ENCODE measurements at places on chromosomes 2 and 18.

- no peak for DNase-seq
Observed at GRCh38 chr2:237222178-237222577, 136.5 kb downstream of the COPS8 start.

DNA sequence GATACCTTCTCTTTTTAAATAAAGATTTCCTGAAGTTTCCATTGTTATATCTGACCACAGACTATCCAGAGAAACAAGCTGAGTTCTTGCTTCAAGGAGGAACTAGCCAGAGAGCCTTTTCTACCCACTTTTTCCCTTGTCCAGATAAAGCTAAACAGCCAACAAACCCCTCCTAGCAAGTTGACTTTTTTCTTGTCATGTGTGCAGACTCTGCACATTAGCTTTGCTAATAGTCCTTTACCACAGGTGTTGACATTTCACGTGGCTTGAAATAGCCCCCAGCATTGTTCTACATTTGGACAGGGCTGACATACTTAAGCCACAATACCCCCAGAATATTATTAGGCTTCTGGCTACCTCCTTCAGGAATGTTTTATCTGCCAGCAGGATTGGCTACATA is 40.7 kb downstream of the PCBP1 start:
- DNase-seq, result no peak

- DNase-seq, result no peak
Observed at GRCh38 chr2:47346638-47347037, 56.3 kb upstream of the MSH2 start.

DNA sequence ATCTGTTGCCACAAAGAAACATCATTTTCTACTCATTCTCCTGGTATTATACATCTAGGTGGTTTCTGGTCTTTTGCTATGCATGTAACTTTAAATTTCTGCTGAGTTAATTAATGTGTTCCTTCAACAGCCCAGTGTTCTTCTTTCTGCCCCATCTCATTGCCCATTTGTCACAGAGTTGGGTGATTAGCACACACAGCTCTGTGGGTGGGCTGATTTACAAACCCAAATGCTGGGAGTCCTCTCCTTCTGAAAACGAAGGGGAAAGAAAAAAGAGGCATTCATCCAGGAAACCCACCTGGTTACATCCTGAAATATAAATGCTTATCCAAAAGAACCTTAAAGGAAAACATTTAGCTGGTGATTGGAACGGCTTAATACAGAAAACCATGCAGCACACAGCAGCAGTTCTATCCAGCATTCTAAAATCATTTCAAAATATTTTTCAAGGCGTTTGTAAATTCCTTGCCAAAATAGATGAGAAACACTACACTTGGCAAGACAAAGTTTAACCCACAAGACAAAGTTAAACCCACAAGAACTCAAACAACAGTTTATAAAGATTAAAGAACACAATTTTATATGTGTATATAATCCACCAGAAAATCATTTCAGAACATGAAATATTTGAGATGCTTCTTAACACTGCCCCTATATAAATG is 177.9 kb downstream of the ANTXR1 start:
- DNase-seq, result no peak

- DNase-seq, result no peak
Observed at GRCh38 chr2:121902171-121902591, 146.7 kb downstream of the TSN start.

DNA sequence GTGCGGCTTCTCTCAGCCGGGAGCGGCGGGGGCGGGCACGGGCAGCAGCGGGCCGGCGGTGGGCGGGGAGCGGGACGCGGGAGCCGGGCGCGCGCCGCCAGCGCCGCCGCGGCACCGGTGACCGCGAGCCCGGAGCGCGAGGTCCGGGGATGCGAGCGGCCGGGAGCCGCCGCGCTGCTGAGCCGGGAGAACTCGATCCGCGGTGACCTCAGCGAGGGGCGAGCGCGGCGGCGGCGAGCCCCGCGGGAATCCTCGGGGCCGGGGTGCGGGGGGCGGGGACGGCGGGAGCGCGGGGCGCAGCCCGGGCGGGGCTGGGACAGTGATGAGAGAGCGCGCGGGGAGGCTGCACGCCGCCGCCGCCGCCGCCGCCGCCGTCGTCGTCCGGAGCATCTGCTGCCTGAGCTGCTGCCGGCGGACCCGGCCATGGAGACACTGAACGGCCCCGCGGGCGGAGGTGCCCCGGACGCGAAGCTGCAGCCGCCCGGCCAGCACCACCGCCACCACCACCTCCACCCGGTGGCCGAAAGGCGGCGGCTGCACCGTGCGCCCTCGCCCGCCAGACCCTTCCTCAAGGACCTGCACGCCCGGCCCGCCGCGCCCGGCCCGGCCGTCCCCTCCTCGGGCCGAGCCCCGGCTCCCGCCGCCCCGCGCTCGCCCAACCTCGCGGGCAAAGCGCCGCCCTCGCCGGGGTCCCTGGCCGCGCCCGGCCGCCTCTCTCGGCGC is at the start of gene MTCL1:
Gene MTCL1, plus strand, starts transcription at position 319 of the 723 bp plus-strand sequence. Its CDS starts 105 bp downstream, at position 424.
- peak; percentile 33 for DNase-seq

DNA sequence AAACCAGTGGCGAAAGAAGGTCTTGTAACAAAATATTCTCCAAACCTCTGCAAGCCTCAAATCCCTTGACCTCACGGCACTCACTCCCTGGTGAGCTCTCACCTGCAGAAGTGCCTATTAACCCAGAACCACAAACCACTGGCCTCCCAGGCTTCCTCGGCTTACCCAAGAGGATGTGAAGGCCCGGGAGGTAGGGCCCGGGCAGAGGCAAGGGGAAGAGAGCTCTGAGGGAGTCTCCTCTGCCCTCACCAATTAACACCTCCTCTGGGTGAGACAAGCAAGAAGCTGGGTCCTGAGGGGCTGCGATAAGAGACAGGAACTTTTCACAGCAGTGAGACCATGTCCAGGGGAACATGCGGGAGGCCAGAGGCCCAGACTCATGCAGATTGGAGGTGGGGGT is 53.7 kb downstream of the EMX1 start:
- DNase-seq, result no peak

- no peak for DNase-seq
Observed at GRCh38 chr2:237941239-237941638, 25.6 kb upstream of the UBE2F start.

GRCh38 chr2:37639631-37640030 is 31.8 kb downstream of the CDC42EP3 start:
- no peak for DNase-seq

GRCh38 chr18:35481960-35482366 is 15.8 kb downstream of the INO80C start:
- DNase-seq, result no peak

DNA sequence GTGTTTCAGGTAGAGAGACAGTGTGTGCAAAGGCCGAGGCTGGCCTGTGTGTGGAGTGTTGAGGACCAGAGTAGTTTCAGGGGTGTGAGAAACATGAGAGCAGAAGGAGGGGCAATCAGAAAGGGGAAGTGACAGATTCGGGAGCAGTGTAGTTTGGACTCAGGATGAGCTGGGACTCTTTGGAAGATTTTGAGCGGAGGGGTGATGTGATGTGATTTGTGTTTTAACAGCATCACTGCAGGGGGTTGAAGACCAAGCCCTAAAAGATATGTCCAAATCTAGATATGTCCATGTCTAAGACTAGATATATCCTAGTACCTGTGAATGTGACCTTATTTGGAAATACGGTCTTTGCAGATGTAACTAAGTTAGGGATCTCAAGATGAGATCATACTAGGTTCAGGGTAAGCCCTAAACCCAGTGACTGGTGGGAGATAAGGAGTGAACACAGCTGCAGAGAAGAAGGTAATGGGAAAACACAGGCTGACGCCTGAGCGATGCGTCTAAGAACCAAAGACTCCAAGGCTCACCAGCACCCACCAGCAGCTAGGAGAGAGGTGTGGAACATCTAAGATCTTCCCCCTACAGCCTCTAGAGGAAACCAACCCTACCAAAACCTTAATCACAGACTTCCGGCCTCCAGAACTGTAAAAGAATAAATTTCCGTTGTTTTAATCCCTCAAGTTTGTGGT is 38.5 kb upstream of the MYO3B start:
- no peak for DNase-seq

- DNase-seq, result no peak
Observed at GRCh38 chr18:75785206-75785605, 357.7 kb upstream of the SMIM21 start.

GRCh38 chr2:234022424-234022823 is 28.1 kb upstream of the SPP2 start:
- no peak for DNase-seq

GRCh38 chr18:13120255-13120654 is 98.3 kb upstream of the LDLRAD4 start:
- no peak for DNase-seq

DNA sequence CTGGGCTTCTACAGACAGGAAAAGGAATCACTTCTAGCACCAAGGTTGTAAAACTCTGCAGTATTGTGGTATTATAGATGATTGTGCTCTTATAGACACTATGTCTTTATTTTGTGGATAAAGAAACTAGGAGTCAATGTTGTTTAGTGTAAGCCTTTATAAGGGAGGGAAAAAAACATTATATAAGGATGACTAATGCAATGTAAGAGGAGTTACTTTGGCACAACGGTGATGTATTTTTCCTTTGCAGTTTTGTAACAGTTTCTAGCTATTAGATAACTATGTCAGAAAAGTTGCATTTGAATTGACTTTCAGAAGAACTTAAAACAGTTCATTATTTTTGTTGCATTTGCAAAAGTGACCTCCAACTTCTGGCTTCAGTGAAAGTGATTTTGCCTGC is 545.4 kb downstream of the CCDC85A start:
- DNase-seq, result no peak

GRCh38 chr2:32758232-32758631 is 130.4 kb downstream of the TTC27 start:
- no peak for DNase-seq

GRCh38 chr2:43230351-43230885 is 4.0 kb upstream of the ZFP36L2 start:
- DNase-seq, result no peak

GRCh38 chr2:108923736-108924579 is 65.1 kb downstream of the EDAR start:
- DNase-seq, result no peak

DNA sequence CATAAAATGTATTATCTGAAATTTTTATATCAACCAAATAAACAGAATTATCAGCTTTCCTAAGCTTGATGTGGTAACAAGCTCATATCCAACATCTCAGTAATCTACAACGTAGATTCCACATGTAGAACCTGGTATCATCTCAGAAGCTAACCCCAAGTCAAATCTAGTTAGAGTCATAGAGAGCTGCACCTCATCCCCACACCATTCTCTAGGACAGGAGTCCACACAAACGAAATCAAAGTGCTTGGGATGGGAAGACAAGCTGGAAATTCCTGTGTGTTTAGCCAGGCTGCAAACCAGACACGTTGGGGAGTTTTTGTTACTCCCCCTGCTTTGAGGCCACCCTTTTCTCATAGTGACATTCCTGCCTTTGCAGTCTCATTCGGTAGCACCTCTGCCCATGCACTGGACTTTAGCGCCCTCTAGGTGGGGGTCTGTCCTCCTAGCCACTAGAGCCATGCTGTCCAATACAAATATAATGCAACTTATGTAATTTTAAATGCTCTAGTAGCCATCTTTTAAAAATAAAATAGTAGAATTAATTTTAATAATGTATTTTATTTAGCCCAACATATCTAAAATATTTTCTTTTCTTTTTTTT is 28.1 kb upstream of the SATB2 start:
- peak; percentile 75 for DNase-seq

GRCh38 chr18:48393170-48393569 is 16.0 kb downstream of the ZBTB7C start:
- no peak for DNase-seq

GRCh38 chr18:7452331-7452730 is 114.8 kb upstream of the PTPRM start:
- DNase-seq, result peak; percentile 47

DNA sequence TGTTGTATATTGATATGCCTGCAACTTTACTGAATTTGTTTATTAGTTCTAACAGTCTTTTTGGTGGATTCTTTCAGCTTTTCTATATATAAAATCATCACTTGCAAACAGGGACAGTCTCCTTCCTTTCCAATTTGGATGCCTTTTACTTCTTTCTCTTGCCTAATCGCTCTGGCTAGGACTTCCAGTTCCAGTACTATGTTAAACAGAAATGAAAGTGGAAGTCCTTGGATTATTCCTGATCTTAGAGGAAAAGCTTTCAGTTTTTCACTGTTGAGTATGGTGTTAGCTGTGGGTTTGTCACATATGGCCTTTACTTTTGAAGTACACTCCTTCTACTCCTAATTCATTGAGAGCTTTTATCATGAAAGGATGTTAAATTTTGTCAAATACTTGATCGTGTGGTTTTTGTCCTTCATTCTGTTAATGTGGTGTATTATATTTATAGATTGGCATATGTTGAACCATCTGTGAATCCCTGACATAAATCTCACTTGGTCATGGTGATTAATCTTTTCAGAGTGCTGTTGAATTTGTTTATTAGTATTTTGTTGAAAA is 52.9 kb downstream of the REL start:
- DNase-seq, result no peak

DNA sequence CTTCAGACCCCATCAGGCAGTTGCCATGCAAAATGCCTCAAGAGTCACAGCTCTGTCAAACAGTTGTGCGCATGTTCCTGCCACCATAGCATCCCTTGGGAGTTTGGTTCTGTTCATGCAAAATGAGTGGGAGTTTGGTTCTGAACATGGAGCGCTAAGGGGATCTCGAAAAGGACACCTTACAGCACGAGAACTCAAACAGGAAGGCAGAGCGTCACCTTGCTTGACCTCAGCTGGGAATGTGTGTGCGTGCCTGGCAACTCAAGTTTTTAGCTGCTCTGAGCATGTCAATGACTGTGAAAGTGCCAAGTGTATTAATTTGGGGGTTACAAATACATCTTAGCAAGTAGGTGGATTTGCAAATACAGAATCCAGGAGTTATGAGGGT is 16.6 kb downstream of the MALL start:
- no peak for DNase-seq

- no peak for DNase-seq
Observed at GRCh38 chr2:74504591-74504990, 2.9 kb downstream of the PCGF1 start.

DNA sequence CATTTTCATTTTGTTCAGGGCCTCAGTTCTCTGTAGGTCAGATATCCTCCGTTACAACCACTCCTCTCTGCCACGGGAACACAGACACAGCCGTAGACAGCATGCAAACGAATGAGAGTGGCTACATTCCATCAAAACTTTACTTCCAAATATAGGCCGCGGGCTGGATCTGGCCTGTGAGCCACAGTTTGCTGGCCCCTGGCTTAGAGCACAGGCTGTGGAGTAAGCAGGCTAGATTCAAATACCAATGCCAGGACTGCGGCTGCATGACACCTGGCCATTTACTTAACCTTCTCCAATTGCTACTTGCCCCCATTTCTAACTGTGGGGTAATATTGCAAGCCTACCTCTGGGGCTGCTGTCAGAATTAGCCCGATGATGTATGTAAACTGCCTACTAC is 325.8 kb upstream of the POU3F3 start:
- DNase-seq, result no peak

Data from head of caudate nucleus (tissue), 42 donors.